ENCODE measurements at places on chromosomes 5 and 9.

- no peak for DNase-seq
Measured at GRCh38 chr9:129058965-129059795, 21.7 kb upstream of the DOLPP1 start.

DNA sequence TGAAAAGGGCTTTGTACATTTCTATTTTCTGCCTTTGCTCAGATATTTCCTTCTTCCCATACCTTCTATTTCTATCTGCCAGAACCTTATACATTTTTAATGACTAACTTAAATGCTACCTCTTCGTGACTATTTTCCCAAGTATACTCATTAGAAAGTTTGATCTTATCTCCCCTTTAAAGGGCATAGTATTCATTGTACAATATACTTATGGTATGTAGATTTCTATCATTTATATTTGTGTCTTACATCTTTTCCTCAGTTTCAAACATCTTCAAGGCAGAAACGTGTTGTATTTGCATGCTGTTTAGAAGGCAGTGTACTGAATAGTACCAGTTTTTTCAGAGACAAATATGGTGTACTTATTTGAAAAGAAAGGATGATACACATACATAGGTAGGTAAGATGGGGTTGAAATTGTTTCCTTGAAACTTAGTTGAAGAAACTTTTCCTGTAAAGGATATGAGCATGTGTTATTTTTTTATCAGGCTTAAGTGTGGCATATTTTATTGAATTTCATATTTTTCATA lies 518.1 kb upstream of the NUDT12 start:
- DNase-seq = no peak

DNA sequence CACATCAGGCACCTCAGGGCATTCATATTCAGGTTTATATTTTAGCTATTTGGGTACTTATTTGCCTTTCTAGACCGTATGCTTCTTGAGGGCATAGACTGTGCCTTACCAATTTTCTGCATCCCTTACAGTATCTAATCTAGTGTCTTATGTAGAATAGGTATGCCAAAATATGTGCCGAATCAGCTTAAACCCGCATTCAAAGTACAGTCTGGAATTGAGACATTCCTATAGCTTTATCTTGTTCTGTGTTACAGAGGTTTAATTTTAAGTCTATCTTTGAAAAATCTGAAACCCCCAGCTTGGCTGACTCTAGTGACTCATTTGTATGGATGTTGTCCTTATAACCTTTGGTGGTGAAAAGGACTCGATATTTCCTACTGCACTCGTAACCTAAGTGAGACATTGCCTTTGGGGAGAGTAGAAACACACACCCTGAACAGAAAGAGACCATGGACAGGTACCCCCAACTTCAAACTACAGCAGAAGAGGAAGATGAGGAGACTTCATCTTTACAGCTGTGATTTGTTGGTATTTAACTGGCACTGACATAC lies 27.0 kb upstream of the TMOD1 start:
- DNase-seq = no peak

- no peak for DNase-seq
Measured at GRCh38 chr5:81726297-81726696, 24.6 kb downstream of the SSBP2 start.

- DNase-seq = no peak
Measured at GRCh38 chr5:135386886-135387628, 12.0 kb downstream of the MACROH2A1 start.

DNA sequence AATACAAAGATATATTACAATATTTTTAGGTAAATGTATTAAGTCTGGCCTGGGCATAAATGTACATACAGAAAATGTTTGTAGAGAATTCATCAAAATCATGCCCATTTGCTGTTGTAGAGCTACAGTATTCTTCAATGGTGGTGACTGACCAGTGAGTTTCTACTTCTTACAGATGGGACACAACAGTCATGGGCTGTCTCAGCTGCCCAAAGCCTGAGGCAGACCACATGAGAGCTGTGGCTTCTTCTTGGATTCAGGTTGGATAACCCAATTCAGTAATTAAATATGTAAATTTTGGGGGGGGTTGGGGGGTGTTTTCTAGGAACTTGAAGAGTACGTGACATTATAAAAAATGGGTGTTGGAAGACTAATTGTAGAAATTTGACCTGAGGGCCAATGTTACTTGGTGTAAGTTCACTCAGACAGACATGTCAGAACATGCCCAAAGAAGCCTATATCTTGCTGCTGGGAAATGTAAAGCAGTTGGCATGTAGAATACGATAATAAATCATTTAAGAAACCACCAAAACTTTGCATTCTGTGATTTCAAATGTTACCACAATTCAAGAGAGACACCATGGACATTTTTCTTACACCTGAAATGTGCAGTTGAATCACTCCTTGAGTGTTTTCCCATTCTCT lies 17.9 kb downstream of the STARD4 start:
- no peak for DNase-seq

GRCh38 chr5:102289251-102289899 lies 6.7 kb downstream of the SLCO4C1 start:
- DNase-seq = no peak

GRCh38 chr5:143229896-143230675 lies 173.4 kb downstream of the NR3C1 start:
- DNase-seq = no peak

- DNase-seq = no peak
Measured at GRCh38 chr9:25177858-25178257, 500.4 kb downstream of the TUSC1 start.

GRCh38 chr5:76292620-76293322 lies 110.3 kb upstream of the IQGAP2 start:
- DNase-seq = no peak

GRCh38 chr5:177130211-177131018 lies 3.2 kb upstream of the NSD1 start:
- no peak for DNase-seq

DNA sequence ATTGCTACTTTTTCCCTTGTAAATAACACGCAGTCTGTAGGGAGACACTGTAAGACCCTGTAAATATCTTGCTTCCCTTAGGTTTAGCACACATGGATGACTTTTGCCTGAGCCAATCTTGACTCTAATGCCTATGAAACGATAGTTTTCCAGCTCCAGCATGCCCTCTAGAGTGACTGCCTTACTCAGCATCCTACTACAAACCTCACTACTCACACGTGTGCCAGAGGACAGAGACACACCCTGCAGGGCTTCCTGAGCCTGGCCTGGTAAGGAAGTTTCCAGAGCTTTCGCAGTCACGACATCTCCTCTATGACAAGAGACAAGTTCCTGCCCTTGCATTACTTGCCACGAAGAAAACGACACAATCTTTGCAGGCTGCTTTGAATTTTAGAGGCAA lies 138.1 kb downstream of the ATPSCKMT start:
- DNase-seq = no peak

DNA sequence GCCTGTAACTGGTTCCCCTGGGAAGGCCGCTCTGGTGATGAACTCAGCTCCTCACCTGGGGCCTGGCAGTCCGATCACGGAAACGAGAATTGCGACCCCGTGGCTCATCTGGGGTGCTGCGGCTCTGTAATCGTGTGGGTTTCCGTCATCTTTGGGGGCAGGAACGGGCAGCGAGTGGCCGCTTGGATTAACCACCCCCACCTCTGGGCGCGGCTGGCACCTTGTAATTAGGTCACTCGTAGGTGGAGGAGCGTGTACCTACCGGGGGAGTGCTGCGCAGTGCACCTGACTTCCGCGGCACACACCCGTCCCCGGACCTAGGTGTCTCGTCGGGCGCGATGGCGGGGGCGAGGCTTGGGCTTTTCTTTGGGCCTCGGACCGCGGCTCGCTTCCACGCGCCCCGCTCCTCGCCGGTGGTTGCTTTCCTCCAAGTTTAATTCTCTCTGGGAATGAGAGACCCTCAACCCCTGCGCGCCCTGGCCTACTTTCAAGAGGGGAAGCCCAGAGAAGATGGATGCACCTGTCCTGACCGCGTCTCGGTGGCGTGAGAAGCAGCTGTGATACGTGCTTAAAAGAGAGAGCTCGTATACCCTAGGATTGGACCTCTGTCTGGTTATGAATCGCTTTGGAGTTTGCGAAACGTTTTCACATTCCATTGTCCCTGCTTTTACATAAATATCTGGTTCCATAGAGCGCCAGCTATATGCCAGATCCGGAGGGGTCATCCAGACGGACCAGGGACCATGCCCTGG lies 744 bp upstream of the PPP2CA start:
- no peak for DNase-seq

DNA sequence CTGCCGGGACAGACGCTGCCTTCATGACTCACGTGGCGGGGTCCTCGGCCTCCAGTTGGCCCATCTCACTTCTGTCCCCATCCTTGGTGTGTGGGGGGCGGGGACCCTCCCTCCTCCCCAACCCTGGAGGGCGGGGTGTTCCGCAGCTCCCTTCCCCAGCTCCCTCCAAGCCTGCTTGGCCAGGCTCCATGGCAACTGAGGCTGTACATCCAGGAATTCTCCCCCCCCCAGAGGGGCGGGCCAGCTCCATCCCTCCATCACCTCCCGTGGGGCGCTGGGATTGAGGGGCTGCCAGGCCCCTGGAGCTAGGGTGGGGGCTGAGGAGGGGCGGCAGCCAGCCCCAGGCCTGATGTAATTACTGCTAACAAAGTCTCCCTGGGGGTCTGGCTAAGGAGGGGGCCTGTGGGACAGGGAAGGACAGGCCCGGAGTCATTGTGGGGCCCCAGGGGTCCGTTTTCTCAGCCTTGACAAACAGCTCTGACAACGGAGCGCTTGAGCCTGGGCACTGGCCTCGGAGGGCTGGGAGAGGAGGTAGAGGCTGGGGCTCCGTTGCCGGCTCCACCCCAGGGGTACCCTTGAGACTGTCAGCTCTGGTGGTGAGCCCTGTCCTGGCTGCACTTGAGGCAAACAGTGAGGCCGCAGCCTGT lies 8.0 kb downstream of the DIPK1B start:
- no peak for DNase-seq

GRCh38 chr5:7851617-7852289 lies 820 bp upstream of the CFAP90 start:
- DNase-seq = no peak

DNA sequence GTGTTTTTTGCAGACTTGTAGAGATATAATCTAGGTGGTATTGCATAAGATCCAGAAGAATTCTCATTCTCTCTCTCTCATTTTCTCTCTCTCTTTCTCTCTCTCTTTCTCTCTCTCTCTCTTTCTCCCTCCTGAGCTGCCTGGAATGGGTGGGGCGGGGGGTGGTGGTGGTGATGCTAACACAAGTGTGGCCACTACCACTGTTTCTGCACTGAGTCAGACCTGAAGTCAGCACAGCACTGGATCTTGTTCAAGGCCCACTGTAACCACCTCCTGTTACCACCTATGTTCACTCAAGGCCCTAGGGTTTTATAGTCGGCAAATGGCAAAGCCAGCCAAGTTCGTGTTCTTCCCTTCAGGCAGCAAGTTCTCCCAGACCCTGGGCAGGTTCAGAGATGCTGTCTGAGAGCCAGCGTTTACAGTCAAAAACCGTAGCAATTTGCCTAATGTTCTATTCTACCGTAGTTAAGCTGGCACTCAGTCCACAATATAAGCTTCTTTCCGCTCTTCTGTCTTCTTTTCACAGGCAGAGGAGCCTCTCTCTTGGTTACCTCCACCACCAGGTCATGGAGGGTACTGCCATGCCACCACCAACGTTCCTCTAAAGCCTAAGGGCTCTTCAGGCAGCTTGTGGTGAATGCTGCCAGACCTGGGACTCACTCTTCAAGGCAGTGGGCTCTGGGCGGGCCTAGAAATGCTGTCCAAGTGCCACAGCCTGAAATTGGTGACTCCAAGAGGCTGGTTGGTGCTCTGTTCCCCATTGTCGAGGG lies 235.7 kb upstream of the PRR16 start:
- DNase-seq = no peak

DNA sequence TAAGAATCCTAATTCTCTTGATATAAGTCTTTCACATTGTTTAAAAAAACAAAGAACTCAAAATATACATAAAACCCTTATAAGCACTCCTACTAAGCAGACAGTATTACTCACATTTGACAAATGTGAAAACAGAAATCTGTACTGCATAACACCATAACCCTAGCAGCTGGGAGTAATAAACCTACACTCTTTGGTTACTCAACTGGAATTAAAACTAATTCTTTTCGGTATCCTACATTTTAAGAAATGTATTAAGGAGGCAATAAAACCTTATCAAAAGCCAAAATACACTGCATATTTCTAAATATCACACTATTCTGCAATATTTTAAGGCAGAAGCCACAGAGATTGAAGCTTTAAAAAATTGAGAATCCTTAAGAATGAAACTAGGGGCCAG lies 6.8 kb downstream of the AUH start:
- DNase-seq = no peak

DNA sequence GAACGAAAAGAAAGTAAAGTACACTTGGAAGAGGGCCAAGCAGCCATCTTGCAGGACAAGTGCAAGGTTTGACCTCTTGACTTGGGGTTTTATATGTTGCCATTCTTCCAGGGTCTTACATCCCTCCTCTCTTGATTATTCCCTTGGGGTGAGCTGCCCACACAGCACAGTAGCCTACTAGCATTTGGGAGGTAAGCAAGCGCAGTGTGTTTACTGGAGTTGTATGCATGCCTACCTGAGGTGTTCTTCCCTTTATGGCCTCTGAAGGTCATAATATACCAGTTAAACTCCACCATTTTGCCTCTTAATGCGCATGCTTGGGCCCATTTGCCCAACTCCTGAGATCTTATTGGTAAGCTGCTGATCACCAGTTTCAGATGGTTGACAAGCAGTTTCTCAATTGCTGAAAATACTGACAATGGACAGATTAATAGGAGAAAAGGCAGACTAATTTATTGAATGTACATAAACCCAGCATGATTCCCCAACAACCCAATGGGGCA lies 173.8 kb upstream of the SLC30A5 start:
- DNase-seq = no peak

DNA sequence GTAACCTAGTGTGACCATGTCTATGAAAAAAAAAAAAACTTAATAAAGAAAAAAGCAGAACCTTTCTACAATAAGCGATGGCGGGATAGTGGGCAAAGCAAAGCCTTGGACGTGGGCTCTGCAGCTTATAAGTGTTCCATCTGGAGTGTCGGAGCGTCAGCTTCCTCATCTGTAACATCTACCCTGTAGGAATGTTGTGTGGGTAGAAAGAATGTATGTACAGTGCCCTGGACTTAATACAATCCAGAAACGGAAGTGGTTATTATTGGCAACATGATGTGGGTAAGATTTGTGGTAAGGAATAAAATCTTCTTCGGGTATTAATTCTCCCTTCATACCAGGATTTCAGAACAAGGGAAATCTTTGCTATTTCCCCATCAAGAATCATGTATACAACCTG lies 66.5 kb downstream of the SEMA5A start:
- no peak for DNase-seq
